ENCODE measurements at places on chromosomes 16 and 17.

GRCh38 chr17:58396173-58396572, 21.2 kb downstream of the RNF43 start:
- no peak for ATAC-seq

DNA sequence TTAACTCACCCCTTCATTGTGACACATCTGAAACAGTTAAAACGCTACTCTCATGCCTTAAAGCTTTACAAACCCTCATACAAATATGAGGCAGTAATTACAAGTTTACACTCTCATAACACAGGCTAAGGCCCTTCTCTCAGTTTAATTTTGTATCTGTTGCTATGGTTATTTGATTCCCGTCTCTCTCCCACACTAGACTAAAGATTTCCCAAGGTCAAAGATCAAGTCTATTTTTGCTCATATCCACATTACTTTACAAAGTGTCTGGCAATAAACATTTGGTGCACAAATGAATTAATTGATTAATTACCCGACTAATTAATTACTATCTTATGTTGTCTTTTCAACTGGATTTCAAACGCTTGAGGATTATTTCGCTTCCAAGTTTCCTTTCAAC, 86.4 kb upstream of the MYOCD start:
- no peak for ATAC-seq

DNA sequence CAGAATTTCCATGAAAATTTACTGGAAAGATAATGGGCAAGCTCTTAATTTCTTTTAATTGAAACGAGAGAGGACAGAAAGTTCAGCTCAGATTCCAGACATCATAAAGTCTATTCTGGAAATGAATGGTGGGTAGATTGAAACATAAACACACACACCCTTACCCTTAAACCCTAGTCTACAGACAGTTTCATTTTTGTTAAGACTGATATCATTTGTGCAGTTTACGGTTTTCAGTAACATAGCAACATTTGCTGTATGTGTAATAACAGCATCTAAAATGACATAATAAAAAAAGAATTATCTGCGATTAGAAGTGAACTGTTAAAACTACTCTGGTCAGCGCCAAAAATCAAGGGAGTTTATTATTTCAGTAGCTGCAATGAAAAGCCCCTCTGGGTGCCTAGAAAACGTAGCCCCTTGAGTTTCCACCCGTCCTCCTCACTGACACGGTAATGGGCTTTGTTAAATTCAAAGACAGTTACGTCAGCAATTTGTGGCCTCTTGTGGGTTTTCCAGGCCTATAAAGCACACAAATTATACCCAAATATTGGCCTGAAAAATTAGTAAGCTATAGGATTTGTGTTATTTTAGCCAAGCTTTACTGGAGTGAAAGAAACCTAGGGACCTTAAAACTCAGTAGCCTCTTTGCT, 520.6 kb upstream of the SOX9 start:
- no peak for ATAC-seq

- ATAC-seq, result no peak
These were observed 1.5 kb upstream of the ALDH3A2 start for GRCh38 chr17:19646788-19647696.

- ATAC-seq, result no peak
These were observed 39.8 kb upstream of the DYNLRB2 start for GRCh38 chr16:80500961-80501525.

DNA sequence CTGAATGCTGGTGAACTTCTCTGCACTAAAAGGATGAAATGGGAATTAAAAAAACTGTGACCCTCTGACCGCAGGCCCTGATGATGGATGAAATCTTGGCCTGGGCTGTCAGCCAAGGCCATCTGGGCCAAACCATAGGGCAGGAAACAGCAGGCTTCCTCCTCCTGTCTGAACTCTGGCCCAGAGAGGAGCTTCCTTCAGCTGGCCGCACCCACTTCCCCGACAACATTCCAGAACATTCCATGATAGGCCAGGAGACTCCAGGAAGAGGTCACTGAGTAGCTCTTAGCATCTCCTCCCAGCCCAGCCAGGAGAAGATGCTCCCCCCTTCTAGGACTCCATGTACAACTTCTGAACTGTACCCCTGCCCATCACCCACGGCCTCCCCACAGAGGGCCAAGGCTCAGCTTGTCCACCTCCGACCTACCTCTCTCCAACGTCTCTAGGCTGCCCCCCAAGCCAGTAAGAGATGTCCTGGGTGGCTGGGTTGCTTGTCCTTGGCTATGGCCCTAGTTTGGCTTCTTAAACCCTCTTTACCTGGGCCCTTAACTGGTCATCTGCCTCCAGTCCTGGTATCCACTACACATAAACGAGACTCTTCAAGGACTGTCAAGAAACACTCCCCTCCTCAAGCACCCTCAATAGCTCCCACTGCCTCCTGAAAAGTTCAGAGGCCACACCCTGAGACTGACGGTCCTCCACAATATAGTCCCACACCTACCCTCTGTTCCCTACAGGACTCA, 1.7 kb downstream of the RPH3AL start:
- ATAC-seq, result no peak

- ATAC-seq, result no peak
These were observed 215.3 kb downstream of the C16orf95 start for GRCh38 chr16:87101903-87102302.

DNA sequence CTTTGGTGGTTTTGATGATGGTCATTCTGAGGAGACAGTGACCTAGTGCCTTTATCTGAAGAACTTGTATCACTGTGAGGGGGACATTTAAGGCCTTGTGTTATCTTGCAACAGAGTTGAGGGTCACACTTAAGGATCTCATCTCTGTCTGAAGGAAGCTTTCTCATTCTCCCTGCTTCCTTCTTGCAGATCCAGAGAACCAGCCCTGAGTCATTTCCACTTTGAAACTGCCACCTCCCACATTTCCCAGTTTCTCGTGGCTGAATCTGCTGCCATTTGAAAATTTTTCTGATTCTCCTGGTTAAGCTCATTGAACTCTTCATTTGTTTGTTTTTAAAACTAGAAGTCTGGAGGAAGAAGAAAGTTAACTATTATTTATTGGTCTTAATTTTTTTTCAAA, 190.2 kb upstream of the CDH11 start:
- ATAC-seq, result no peak

- ATAC-seq, result no peak
These were observed 141.2 kb downstream of the LAT start for GRCh38 chr16:29126057-29126494.

GRCh38 chr17:77425791-77426641, 285.2 kb downstream of the SEC14L1 start:
- no peak for ATAC-seq

- no peak for ATAC-seq
These were observed 57.7 kb downstream of the OR1D5 start for GRCh38 chr17:3005696-3006095.

DNA sequence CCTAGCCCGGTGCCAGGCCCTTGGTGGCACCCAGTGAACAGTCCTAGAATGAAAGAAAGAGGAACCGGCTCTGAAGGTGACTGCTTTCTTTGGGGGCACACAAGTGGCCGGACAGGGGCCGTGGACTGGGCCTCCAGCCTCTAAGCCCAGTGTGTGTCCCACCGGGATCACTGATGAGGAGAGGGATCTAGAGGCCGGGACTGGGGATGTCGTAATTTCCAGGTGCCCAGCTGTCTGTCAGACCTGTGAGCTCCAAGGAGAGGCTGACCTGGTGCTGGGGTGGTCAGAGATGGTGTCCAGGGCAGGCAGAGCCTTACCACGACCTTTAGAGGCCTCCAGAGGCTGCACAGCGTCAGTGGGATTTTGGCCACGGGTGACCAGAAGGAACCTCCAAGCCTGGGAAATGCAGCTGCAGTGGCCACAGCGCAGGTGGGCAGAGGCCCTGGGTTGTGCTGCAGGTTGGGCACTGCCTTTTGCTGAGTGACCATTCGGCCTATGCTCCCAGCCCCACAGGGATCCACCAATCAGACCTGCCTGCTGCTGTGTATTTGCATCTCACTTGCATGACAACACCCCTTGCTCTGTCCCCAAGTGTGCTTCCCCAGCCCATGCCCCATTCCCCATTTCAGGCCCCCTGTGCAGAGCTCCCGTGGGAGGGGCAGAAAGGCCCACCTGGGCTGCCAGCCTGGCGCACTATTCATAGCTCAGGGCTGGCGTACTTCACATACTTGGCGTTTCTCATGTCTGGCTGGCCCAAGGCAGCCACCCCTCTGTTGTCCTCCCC, 12.5 kb downstream of the ARHGAP23 start:
- no peak for ATAC-seq

DNA sequence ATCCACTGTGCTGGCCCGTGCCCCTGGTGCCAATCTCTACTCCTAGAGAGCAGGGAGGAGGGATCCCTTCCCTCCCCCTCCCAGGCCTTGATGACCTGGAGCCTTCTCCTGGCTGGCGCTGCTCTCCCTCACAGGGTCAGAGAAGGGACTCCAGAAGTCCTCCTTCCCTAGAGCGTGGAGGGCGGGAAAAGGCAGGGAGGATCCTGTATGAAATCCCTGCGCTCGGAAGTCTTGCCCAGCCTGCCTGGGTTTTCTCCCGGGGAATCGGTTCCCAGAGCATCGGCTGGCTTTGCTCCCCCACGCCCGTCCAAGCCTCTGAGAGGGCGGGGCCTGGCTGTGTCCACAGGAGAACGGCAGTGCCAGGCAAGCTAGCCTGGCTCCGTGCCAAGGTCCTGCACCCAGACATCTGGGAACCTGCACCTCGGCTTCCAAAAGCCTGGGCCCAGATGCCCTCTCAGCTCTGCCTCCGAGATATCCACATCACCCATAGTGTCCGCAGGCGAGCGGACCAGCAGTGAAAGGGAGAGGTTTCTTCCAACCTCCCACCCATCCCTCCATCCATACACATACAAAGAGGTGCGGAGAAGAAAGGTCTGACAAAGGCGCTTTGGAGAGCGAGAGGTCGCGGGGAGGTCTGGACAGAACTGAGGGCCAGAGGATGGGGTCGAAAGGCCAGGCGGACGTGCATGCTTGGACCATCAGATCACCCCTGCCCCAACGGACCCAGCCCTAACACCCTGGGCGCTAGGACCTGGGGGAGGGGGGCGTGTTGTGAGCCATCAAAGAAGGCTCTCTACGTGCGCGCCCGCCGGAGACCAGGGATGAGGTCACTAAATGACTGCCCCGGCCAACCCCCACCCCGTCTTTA, 1.1 kb downstream of the MPP2 start:
- ATAC-seq, result no peak

GRCh38 chr17:29591146-29591736, 1.7 kb upstream of the ANKRD13B start:
- ATAC-seq, result no peak

GRCh38 chr16:8516471-8516870, 73.8 kb downstream of the TMEM114 start:
- no peak for ATAC-seq

DNA sequence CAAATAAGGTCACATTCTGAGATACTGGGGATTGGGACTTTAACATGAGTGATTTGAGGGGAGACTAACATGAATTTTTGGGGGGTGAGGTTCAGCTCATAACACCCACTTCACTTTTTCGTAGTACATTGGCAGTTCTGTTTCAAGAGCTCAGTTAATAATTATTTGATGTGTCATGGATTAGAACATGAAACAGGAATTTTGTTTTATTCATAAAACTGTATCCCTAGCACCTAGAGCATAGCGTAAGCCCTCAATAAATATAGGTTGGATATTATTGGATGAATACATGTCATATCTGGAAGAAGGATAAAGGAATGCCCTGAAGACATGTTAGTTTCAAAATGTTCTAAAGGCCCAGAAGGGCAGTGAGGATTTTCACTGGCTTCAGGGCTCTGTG, 119.8 kb downstream of the PRKCA start:
- no peak for ATAC-seq
